NAMALWA (cell line): ENCODE measurements at places on chromosomes 1 and 21.
A peak's percentile ranks its signal among the peaks of the same experiment; 100 is the strongest.

DNA sequence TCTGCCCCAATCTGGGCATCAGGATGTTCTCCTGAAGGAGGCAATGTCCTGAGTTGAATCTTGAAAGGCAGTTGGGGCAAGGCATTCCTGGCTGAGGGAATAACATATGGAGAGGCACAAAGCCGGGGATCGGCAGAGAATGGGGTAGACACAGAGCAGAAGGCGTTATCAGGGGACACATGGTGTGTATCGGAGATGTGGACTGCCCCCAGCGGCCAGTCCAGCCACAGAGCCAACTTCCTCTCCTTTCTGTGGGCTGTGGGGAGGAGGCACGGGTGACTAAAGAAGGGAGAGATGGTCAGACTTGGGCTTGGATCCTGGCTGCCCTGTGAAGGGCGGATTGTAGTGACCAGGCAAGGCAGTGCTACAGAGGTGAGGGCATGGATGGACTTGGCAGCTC, 32.1 kb downstream of the FOXD2 start:
- no peak for DNase-seq

DNA sequence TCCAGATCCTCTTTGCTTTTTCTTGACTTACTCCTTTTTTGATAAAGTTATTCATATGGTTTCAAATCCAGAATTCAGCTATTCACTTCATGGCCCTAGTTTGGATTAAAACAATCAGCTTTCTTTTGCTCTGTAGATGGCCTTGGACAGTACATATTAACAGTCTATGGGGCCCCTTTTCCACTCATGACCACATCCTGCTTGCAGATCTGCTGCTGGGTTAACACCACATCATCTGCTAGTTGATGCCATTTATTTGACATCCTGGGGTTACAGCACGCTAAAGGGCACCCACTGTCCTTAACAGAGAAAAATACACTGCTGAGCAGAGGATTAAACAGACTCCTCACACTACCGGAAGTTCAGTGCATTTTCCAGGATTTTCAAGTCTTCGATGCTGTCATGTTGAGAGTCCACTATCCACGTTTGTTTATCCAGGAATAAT, 941 bp upstream of the IFI16 start:
- peak; percentile 67 for DNase-seq

GRCh38 chr1:44677201-44677766, 2.8 kb downstream of the ARMH1 start:
- peak; percentile 69 for DNase-seq

DNA sequence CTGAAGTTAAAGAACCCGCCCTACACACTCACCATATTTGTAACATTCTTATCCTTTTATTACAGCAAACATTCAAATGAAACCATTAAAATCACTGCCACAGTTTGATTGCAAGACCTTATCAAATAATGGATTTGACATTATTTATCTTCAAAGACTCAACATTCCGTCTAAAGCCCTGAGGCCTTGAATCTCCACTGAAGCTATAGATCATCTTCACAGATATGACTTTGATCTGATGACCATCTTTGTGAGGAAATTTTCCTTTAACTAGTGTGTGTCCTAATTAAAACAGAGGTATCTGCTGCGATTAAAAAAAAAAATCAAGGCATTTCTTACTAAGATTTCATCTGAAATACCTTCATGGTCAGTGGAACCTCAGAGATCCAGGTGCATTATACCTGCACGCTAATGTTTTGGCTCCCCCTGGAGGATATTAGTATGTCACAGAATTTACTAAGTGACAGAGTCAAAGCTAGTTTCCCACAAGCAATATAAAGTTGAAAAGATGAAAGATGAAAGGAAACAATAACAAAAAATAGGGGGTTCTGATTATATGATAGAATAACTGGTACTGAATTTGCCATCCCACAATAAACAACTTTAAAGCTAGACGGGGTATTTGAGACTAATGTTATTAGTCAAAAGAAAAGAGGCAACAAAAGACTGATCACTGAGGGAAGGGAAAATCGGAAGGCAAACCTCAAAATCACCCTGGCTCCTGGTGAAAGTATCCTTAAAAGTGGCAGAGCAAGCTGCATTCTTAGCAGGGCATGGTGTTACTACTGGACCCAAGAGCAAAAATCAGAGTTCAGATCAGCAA, 923.4 kb downstream of the NCAM2 start:
- peak; percentile 47 for DNase-seq

- no peak for DNase-seq
Measured at GRCh38 chr21:25426580-25426979, 180.7 kb downstream of the MRPL39 start.

DNA sequence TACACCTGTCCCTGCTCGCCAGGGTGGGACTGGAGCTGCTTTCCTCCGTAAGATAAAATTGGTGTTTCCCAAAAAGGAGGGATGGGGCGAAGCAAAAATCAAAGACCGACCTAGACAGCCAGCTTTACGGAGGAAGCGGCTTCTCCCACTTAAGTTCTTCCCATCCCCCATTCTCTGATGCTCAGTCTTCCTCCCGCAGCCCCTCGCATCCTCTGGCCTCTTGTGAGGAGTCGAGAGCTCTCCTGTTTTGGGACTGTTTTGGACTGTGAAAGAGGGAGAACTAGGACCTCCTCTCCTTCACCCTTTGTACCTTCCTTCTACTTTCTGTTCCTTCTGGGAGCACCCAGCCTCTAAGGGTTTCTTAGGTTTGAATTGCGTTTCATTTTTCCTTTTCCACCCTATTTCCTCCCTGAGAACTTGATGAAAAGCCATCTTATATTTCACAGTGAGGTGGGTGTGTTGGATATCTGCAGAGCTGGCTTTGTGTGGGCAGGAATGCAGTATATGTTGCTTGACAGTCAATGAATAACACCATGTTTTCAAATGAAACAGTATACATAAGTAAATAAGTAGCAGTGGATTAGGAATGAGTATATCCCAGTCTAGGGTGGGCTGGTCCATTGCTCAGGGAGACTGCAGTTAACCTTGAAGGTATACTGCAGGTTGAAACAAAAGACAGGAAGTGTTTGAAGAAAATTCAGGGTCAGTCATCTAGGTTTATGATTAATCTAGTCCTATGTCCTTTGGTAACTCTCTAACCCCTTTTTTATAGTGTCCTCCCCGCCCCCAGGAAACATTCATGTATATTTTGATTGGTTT, 848 bp downstream of the CTTNBP2NL start:
- peak; percentile 10 for DNase-seq

GRCh38 chr1:211534545-211535291, 42.8 kb upstream of the RD3 start:
- DNase-seq: no peak

- peak; percentile 50 for DNase-seq
Measured at GRCh38 chr1:160161965-160162705, 10.7 kb downstream of the ATP1A4 start.

DNA sequence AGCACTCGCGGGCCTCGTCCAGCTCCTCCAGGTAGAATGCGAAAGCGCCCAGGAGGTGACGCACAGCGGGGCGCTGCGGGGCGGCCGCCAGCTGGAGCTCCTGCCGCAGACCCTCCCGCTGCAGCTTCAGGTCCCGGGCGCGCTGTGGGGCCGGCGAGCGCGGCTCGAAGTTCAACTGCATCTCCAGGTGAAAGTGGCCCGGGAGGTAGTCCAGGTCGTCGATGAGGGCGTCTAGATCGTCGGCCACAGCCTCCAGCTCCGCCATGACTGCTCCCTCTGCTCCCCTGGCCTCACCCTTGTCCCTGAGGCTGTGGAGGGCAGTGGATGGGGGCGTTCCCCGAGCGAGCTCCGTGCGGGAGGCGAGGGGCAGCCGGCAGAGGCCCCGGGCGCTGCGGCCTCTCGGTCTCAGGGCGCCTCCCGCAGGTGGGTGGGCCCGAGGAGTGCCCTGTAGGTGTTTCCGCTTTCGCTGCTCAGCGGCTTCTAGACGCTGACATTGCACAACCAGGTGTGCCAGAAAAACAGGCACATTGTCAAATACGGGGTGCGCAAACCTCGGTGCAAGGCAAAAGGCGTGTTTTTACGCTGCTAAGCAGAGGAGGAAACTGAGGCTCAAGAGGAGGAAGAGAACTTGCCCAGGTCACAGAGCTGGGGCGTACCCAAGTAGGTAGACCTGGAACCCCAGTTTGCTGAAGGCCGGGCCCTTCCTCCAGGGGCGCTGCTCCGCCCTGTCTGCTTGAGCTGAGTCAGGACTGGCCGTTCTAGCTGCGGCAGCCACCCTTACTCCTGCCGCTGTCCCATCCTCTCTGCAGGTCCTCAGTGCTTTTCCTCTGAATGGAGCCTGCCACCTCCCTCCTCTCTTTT, at the start of gene TTC22:
Gene TTC22 (minus strand): TSS at position 425 of the 861 bp plus-strand sequence. CDS start 160 bp downstream, at position 265.
- DNase-seq: peak; percentile 59

DNA sequence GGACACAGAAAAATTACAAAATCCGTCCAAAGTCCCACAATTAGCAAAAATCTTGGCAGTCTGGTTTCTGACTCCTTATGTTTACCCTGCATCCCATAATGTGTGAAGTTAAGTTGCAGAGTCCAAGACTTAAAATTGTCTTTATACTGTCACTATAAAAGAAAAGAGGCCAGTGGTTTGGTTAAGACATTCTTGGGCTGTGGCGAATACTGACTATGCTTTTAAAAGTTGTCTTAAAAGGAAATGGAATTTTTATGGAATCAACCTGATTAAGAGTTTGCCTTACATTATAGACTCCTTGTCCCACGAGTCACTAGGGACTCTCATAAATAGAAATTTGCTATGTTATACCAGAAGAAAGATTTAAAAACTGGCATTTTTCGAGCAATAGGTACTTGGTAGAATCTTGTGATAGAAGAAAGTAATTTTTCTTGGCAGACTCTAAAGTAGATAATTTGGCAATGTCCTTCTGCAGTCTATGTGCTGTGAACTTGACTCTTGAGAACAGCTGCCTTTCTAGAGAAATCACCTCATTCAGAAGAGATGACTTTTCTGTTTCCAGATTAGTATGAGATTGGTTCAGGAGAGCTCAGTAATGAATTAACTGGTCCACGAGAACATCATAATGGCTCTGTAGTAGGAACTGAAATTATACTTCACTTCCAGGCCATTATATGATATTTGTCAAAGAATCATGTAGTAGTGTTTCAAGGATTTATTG, 31.8 kb downstream of the NTNG1 start:
- no peak for DNase-seq

DNA sequence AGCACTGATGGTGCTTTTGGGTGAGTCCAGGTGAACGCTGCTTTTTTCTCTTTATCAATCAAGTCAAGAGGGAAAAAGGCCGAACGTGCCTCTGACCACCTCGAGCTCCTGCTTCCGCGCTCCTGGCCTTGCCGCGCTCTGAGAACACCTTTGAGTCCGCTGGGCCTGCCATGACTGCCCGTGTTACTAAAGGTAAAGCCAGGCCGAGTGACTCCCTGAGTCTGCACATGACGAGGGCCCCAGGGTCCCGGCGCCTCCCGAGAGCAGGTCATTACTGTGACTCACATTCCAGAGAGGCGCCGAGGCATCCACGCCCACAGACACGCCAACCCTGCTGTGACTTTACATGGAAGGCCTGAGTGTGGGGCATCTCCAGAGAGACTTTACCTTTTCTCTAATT, 11.1 kb downstream of the POFUT2 start:
- no peak for DNase-seq

- DNase-seq: no peak
Measured at GRCh38 chr1:53133261-53134041, 9.0 kb downstream of the SLC1A7 start.
